ENCODE measurements at places on chromosomes 13 and 19.
A peak's percentile ranks its signal among the peaks of the same experiment; 100 is the strongest.

- DNase-seq, result peak; percentile 61
Observed at GRCh38 chr19:49676136-49676783, 811 bp upstream of the PRMT1 start.

DNA sequence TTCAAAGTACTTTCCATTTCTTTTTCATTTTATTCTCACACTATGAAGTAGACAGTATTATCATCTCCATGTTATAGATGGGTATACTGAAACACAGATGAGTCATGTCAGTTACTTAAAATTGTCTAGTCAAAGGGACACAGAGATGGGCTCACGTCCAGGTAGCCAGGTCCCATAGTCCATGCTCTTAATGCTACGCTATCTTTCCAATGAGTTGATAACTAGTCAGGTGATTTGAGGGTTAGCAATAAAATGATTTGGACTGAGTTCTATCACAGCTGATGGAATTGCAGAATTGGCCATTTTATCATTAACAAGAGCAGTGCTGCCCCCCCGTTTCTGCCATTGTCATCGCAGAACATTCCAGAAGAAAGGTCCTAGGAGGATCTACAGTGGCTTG, 318.9 kb downstream of the DLEU7 start:
- DNase-seq, result no peak

DNA sequence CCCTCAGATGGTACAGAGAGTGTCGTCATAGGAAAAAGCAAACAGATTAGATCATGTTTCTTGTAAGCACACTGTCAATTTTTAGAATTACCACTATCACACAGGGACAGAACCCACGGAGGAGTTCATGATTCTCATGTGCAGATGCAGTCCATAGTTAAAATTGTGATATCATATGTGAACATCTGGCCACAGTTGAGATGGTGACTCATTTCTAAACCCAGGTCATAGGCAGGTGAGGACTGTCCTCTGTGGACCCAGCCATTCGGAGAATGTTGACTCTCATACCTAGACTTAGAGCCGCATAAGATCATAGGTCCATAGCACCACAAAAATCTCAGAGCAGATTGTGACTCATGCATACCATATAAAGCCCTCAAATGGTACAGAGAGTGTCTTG, 17.8 kb upstream of the ZNF730 start:
- no peak for DNase-seq

GRCh38 chr13:47886314-47886713, 114.8 kb downstream of the SUCLA2 start:
- no peak for DNase-seq

DNA sequence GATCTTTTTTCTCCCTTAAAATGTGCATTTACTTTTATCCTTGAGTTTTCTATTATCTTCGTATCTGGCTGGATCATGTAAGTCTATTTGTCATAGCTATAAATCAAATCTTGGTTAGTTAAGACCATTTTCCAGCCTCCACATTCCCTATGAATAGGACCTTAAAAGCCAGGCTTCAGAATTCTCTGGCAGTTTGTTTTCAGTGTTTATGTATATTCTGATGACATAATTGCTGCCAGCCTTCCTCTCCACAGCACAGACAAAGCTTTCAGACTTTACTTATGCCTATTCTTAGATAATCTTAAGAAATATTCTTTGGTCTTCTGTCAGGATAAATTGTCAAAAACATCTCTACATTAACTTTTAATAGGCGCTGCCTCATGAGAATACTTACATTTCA, 870.8 kb upstream of the SPRY2 start:
- no peak for DNase-seq

DNA sequence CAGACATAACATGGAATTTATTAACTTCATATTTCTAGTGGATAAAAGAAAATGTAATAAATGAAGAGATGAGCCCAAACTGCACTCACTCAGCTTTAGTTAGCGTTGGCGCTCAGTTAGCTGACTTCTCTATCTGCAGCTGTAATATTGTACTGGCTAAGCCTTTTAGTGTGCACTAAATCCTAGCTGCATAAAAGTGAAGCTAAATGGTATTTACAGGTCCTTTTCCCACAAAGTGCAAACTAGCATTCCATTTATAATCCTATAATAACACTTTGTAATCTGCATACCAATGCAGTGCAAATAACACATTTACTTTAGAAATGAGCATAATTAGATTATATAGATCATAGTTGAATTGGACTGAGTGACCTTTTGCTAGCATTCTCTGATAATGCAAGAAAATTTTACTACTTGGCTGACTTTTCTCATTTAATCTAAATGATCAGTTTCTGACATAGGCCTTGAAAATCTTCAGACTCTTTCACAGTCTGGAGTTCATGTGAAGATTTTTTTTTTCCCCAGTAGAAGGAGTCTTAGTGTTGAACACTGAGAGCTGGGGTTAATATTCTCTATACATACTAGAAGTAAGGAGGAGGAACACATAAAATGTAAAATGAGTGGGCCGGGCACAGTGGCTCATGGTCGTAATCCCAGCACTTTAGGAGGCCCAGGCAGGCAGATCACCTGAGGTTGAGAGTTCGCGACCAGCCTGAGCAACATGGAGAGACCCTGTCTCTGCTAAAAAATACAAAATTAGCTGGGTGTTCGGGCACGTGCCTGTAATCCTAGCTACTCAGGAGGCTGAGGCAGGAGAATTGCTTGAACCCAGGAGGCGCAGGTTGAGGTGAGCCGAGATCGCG, 1426.4 kb downstream of the PCDH9 start:
- DNase-seq, result no peak

DNA sequence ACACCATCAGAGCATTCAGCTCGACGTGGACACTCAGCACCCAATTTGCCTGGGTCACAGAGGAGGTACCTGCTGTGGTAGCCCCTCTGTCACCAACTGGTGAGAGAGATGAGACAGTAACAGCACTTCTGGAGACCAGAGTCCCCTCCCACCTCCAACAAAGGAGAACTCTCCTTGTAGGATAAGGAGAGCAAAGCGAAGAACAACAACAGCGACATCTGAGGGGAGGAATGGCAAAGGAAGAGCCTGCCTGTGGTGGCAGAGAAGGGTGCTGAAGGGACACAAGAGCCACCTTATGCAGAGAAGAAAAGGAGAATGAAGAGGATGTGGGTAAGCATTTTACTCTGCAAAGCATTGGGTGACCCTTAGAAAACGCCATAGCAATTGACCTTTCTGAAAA, 167.8 kb downstream of the ABCC4 start:
- no peak for DNase-seq

- no peak for DNase-seq
Observed at GRCh38 chr13:39970177-39970846, 314.9 kb downstream of the COG6 start.

DNA sequence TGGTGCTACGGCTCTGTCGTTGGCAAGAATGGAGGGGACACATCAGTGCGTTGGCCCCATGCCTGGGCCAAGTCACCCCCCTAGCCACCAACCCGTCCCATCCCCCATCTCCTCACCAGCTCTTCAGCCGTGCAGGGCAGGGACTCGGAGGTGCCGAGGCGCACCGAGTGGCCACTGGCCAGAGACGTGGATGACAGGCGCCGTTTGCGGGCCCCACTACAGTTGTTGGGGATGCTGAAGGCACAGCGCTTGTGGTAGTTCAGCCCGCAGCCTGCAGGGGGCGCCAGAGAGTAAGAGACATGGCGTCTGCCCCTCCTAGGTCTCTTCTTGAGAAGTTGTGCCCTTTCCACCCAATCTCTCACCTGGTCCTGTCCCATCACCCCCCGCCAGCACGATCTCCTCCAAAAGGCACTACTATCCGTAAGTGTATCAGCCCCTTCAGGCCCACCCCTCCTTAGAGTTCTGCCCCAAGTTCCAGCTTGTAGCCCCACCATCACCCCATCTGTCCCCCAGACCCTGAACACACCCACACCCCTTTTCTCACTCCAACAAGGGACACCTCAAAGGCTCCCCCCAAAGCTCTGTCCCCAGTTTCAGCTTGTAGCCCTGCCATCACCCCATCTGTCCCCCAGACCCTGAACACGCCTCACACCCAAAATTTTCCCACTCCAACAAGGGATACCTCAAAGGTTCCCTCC, 12.4 kb downstream of the PRKD2 start:
- DNase-seq, result peak; percentile 94

DNA sequence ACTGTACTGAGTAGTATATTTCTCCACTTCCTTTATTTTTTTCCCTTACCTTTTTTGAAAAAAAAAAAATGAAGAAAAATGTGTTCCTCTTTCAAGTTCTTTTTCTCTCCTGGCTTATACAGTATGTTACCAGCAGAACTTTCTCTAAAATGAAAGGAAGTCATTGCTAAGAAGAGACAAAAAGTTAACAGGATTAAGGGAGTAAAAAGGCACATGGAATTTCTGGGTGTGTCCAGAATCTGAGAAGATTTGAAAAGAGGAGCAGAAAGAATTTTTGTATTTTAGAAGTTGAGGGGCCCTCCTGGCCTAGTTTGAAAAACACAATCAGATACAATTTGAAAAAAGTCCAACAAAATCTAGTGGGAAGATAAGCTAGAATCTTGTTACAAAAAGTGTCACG, 21.0 kb upstream of the TRIM13 start:
- no peak for DNase-seq

Measured in activated naive CD4-positive, alpha-beta T cell (primary cell).